NCI-H1092 (cell line): ENCODE measurements at places on chromosomes 12 and 14.
A peak's percentile ranks its signal among the peaks of the same experiment; 100 is the strongest.

DNA sequence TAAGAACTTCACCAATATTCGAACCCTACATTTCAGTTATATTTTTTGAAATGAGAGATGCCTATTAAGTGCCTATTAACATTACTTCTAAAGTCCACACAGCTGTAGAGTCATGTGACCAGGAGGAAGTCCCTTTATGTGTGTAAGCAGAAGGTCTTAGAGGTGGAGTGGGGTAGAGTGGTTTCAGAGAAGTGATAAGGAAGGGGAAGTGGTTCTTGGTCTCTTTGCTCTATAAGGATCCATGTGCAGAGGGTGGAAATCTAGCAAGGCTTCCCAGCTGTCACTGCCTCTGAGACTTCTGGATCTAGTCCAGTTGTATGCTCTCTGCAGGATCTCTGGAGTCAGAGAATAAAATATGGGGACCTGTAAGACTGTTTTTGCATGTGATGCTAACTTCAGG lies 673.9 kb downstream of the FLRT2 start:
- DNase-seq, result no peak

GRCh38 chr12:67811437-67812361 lies 163.2 kb downstream of the DYRK2 start:
- DNase-seq, result no peak

- DNase-seq, result no peak
Observed at GRCh38 chr12:4140581-4141301, 132.8 kb upstream of the CCND2 start.

DNA sequence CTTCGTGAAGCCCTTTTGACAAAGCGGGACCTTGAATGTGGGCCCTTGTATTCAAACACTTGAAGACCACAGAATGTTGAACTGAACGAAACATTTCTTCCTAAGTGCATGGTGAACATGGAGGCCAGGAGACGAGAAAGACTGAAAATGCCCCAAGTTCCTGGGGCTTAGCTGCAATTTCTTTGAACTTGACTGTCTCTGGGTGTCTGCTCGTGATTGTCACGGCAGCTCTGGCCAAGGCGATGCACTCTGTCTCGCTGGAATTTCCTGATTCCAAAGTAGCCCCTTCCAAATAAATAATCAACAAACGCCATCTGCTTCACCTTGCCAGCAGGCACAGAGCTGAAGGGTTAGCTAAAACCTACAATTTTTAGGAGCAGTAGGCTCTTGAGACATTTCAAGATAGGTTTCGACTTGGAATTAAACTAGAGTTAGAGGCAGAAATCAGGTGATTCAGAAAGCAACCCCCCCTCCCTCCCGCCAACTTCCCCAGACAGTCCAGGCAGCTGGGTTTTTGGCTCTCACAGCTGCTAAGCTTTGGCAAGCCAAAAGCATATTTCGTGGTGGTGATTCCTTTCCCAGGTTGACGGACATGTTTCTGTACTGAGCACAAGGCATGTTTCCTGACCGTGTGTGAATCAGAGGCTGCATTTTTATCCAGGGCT lies 13.5 kb upstream of the IRF2BPL start:
- peak; percentile 58 for DNase-seq

- no peak for DNase-seq
Observed at GRCh38 chr12:55744340-55745030, 1.6 kb downstream of the GDF11 start.

DNA sequence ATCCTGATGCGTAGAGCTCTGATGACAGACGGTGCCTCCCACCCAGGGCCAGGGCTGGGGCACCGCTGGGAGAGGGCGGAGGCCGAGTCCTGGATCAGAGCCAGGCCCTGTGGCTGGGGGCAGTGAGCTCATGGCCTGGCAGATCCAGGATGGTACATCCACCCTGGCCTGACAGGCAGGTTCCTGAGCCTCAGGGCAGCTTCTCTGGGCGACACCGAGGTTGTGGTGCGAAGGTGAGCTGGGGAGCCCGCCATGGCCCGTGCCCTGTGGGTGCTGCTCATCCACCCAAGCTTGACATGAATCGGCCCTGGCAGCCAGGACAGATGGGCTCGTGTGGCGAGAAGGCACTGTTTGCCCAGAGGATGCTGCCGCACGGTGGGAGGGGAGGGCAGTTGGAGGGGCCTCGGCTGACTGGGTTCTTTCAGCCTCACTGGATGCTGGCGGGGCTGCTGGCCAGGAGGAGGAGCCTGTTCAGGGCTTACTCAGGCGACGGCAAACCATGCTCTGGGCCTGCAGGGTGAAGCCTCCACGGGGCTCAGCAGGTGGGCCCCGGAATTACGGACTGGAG lies 16.6 kb downstream of the LRTM2 start:
- peak; percentile 89 for DNase-seq
